Bladder microvascular endothelial cell (primary cell): ENCODE measurements at places on chromosomes 6 and 20. TPM values are rescaled to one million over a fixed set of nuclear protein-coding genes. Genes with fewer than 3 reads are reported as not detected.

WFDC12 gene
- total RNA-seq = not detected in 2 replicates

GJA10 gene
- total RNA-seq = not detected in 2 replicates

MYB gene
- total RNA-seq = 0.16 TPM in 1 of 2 replicates, not detected in the other

HAO1 gene
- total RNA-seq = not detected in 2 replicates

PXMP4 gene
- total RNA-seq = 3.1 and 7.0 TPM in 2 replicates

CLPSL1 gene
- total RNA-seq = not detected in 2 replicates

FOXF2 gene
- not detected in 2 replicates for total RNA-seq

MTCH1 gene
- total RNA-seq = 176 and 245 TPM in 2 replicates

GPX5 gene
- not detected in 2 replicates for total RNA-seq

ATP6V1G2 gene
- total RNA-seq = 0.49 and 0.94 TPM in 2 replicates

SEMG1 gene
- not detected in 2 replicates for total RNA-seq

ULBP3 gene
- total RNA-seq = 5.3 and 7.4 TPM in 2 replicates

KIAA1586 gene
- 10.7 and 19.5 TPM in 2 replicates for total RNA-seq

ULBP1 gene
- total RNA-seq = 0.16 and 0.25 TPM in 2 replicates

EDN3 gene
- total RNA-seq = not detected in 2 replicates

RAB44 gene
- total RNA-seq = under 0.01 TPM in 1 of 2 replicates, not detected in the other

GPLD1 gene
- total RNA-seq = 0.06 TPM in 1 of 2 replicates, not detected in the other

YIPF3 gene
- total RNA-seq = 86.9 and 201 TPM in 2 replicates

VTA1 gene
- total RNA-seq = 16.0 and 36.6 TPM in 2 replicates

SIRT5 gene
- 7.1 and 8.2 TPM in 2 replicates for total RNA-seq

C6orf47 gene
- 18.5 and 21.6 TPM in 2 replicates for total RNA-seq

KHDC1 gene
- total RNA-seq = 0.19 and 0.49 TPM in 2 replicates

DPM1 gene
- total RNA-seq = 42.7 and 47.5 TPM in 2 replicates

VSTM2L gene
- total RNA-seq = under 0.01 and 0.31 TPM in 2 replicates

LCA5 gene
- total RNA-seq = 3.3 and 3.6 TPM in 2 replicates

SLC17A1 gene
- not detected in 2 replicates for total RNA-seq

PEX6 gene
- 18.1 and 25.6 TPM in 2 replicates for total RNA-seq

TAAR2 gene
- total RNA-seq = not detected in 2 replicates

COL11A2 gene
- 0.16 and 0.38 TPM in 2 replicates for total RNA-seq

SERPINB6 gene
- total RNA-seq = 110 and 114 TPM in 2 replicates

DDX43 gene
- 0.32 and 0.94 TPM in 2 replicates for total RNA-seq

SEL1L2 gene
- total RNA-seq = not detected in 2 replicates

SGK2 gene
- under 0.01 and 0.31 TPM in 2 replicates for total RNA-seq

KAT14 gene
- 7.0 and 10.3 TPM in 2 replicates for total RNA-seq

MCCD1 gene
- not detected in 2 replicates for total RNA-seq

GTSF1L gene
- not detected in 2 replicates for total RNA-seq

FAM83C gene
- total RNA-seq = not detected in 2 replicates

C6orf15 gene
- not detected in 2 replicates for total RNA-seq

APOM gene
- total RNA-seq = 0.16 and 0.25 TPM in 2 replicates

AKAP7 gene
- total RNA-seq = 1.8 and 2.9 TPM in 2 replicates

VSX1 gene
- not detected in 2 replicates for total RNA-seq

STAU1 gene
- total RNA-seq = 30.0 and 56.1 TPM in 2 replicates

TBP gene
- total RNA-seq = 6.6 and 12.4 TPM in 2 replicates

DACT2 gene
- total RNA-seq = not detected in 2 replicates

DEFB124 gene
- not detected in 2 replicates for total RNA-seq

SLC13A3 gene
- total RNA-seq = 0.13 TPM in 1 of 2 replicates, not detected in the other

ENPP4 gene
- 5.0 and 5.5 TPM in 2 replicates for total RNA-seq

CST2 gene
- not detected in 2 replicates for total RNA-seq

PI16 gene
- 0.16 TPM in 1 of 2 replicates, not detected in the other for total RNA-seq

TENT5A gene
- 0.76 and 1.8 TPM in 2 replicates for total RNA-seq

HTR1E gene
- not detected in 2 replicates for total RNA-seq

TTPAL gene
- 1.6 and 4.9 TPM in 2 replicates for total RNA-seq

SNPH gene
- 3.7 and 5.5 TPM in 2 replicates for total RNA-seq

RANBP9 gene
- total RNA-seq = 17.6 and 40.2 TPM in 2 replicates

HMGCLL1 gene
- total RNA-seq = not detected in 2 replicates

OLIG3 gene
- total RNA-seq = not detected in 2 replicates

CRISP2 gene
- not detected in 2 replicates for total RNA-seq

OR2B6 gene
- total RNA-seq = not detected in 2 replicates

TFAP2A gene
- total RNA-seq = not detected in 2 replicates

FITM2 gene
- total RNA-seq = 4.9 and 9.0 TPM in 2 replicates
